ENCODE measurements at places on chromosomes 2 and 18.

GRCh38 chr2:231502596-231502995, 27.6 kb downstream of the NMUR1 start:
- DNase-seq: no peak

GRCh38 chr2:15841776-15842560, 98.4 kb upstream of the MYCN start:
- DNase-seq: no peak

GRCh38 chr2:191321861-191322662, 76.9 kb downstream of the MYO1B start:
- DNase-seq: peak; percentile 91

- no peak for DNase-seq
Measured at GRCh38 chr18:68376926-68377325, 338.0 kb downstream of the TMX3 start.

DNA sequence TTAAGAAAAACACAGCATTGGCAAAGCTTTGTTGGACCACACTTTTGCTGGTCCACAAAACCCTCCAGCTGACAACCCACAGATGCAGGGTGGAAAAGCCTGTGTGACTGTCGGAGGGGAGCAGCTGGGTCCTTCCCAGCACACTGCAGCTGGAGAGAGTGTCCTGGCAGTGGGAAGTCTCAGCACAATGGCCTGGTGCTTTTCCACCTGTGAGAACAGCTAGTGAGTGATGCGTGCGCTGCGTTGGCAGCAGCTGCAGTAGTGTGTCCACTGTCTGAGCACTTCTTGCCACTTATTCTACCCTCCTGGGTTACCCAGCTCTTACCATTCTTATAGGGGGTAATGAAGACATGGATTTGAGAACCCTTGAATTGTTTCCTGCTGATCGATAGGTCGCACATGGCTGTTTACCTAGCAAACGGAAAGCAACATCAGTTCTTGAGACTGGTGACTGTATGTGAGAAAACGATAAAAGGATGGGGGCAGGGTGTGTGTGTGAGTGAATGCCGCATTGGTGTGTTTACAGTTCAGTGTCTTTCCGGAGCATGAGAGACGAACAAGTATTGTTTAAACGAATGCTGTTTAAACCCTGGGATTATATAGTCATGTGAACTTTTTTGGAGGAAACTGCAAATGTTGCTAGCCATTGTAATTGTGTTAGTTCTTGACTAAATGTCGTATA, 69.7 kb downstream of the LYPD6 start:
- DNase-seq: no peak

- DNase-seq: no peak
Measured at GRCh38 chr18:23945416-23946079, 69.0 kb upstream of the TTC39C start.

- DNase-seq: peak; percentile 24
Measured at GRCh38 chr2:17793803-17794354, 22.4 kb upstream of the MSGN1 start.

GRCh38 chr2:179201869-179202268, 62.8 kb downstream of the SESTD1 start:
- no peak for DNase-seq

DNA sequence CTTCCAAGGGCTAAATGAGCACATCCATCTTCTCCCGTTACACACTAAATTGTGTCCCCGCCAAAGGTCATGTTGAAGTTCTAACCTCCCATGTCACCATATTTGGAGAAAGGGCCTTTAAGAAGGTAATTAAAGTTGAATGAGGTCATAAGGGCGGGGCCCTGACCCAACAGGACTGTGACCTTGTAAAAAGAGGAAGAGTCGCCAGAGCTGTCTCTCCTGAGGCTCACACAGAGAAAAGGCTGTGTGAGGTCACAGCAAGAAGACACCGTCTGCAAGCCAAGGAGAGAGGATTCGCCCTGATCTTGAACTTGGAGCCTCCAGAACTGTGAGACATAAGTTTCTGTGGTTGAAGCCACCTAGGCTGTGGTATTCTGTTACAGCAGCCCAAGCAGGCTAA, 24.1 kb downstream of the TRABD2A start:
- no peak for DNase-seq

All from EL (cell line).